ENCODE measurements at places on chromosomes 11 and 22. TPM values are rescaled to one million over a fixed set of nuclear protein-coding genes. Genes with fewer than 3 reads are reported as not detected.

The HTR3A gene
- not detected for total RNA-seq

GRCh38 chr11:128066399-128066798 lies 521.0 kb downstream of the ETS1 start:
- DNase-seq, result no peak

DNA sequence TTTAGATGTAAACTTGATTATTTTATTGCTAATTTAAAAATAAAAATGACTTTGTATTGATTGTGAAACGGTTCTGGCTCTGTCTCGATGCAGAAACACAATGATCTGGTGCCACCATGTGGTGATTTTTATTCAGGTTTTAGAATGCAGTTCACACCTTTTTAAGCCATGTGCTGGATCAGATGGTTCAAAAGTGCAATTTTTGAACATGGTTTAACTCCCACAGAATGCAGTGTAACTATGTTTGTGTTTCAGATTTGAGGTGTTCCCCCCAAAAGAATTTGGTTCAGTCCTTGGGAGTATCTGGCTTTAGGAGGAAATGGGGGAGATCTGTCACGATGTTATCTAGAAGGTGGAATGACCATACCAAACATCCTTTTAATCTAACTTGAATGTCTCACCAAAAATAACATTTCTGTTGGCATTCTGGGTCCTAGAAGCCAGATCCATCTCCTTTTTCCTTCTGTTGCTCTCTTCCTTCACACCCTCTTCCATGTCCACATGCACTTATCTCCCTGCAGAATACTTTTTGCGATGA lies 7.9 kb downstream of the MRPL16 start:
- no peak for DNase-seq

The SVIP gene
- 137 TPM for total RNA-seq

DNA sequence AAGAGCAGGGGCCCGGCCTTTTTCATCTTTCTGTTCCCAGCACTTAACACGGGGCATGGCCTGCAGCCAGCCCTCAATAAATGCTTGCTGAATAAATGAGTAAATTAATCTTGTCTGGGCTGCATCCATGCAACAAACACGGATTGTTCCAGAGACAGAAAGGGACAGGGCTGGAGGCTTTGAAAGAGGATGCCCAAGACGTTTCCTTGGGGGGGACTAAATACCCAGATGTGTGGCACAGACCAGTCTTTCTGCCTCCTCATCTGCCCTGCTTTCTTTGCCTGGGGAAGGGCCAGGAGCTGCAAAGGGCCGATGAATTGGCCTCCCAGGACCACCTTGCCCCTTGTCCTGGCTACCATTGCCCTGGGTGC lies 40.4 kb downstream of the SHISAL1 start:
- no peak for DNase-seq

GRCh38 chr22:43239956-43240355 lies 53.0 kb upstream of the TTLL12 start:
- no peak for DNase-seq

DNA sequence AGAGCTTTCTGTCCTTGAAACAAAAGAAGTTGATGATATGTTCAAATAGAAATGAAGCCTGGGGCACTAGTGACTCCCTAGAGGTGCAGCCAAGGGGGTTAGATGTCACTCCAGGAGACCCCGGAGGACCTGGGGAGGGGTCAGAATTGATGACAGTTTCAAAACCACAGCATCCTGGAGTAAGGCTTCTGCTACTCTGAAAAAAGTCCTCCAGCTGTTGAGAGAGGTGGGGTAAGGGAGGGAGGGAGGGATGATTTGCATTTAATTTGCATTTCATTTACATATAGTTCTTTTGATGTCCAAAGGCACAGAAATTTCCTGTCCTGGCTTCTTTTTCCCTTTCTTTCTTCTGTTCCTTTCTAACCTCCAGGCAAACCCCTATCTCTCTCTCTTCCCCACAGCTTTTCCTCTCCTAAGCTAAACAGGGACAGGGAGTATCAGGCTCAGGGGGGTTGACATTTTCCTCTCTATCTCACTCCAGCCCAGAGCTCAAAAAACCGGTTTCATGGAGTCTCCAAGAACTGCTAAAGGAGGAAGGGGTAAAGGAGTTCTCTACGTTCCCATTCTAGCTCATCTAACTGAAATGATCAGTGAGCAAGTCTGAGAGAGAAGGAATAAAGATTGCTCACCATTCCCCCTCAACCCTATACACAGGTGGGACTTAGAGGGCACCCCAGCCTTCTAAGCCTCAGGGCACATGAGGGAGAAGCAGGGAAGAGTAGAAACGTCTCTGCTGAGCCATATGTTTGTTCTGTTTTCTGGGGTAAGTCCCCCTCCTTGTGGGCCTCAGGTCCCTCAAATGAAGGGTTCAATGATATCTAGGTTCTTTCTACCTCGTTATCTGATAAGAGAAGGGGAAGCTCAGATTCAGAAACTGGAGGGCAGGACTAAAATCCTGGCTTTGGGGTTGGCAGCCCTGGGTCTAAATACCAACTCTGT lies 3.5 kb upstream of the POU2F3 start:
- no peak for DNase-seq

GRCh38 chr22:46586123-46586519 lies 34.1 kb upstream of the GRAMD4 start:
- no peak for DNase-seq
